ENCODE measurements at places on chromosomes 3 and 15.

GRCh38 chr3:134330883-134331810 lies 43.1 kb downstream of the AMOTL2 start:
- no peak for DNase-seq

GRCh38 chr15:70617076-70617910 lies 146.1 kb downstream of the UACA start:
- DNase-seq, result peak; percentile 82

DNA sequence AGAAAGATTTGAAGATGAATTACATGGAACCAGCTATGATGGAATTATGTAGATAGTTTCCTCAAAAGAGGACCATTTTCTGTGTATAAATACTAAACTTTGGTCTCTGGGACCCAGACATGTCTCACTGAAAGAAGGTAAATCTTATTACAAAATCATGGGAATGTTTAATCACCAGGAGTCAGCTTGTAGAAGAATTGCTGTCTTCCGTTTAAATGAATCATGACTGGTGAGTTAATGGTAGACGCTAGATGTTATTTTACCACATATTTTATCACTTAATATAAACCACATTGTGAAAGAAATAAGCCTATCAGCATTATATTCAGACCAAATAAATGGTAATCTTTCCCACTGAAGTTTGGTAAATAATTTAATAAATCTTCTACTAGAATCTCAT lies 322.3 kb upstream of the SUCLG2 start:
- DNase-seq, result no peak

GRCh38 chr3:63975723-63976122 lies 47.6 kb downstream of the PSMD6 start:
- DNase-seq, result no peak

DNA sequence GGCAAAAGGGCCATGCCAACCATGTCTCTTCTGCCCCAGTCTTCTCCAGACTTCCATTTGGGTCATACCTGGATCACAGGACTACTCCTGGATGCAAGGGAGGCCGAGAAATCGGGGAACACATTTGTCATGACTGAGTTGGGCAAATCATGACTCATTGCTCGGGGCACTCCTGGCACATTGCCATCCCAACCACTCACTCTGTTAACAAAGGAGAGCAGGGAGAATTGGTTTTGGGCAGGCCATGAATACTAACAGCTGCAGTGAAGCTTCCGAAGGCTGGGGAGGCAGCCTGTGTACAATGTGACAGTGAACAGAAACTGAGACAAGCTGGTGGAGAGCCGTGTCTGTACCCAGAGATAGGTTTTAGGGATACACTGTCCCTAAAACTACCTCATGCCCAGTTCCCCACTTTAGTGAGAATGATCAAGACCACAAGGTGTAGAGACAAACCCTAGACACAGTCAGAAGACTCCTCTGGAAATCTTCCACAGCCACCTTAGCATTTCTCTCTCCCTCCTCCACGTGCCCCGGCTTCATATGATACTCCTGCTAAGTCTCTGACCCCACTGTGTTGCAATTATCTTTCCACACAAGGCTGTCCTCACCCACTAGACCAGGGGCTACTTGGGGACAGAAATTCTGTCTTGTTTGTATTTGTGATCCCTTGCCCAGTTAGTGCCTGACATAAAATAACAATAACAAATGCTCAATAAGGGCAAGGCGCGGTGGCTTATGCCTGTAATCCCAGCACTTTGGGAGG lies 10.5 kb upstream of the BUB1B start:
- peak; percentile 80 for DNase-seq

DNA sequence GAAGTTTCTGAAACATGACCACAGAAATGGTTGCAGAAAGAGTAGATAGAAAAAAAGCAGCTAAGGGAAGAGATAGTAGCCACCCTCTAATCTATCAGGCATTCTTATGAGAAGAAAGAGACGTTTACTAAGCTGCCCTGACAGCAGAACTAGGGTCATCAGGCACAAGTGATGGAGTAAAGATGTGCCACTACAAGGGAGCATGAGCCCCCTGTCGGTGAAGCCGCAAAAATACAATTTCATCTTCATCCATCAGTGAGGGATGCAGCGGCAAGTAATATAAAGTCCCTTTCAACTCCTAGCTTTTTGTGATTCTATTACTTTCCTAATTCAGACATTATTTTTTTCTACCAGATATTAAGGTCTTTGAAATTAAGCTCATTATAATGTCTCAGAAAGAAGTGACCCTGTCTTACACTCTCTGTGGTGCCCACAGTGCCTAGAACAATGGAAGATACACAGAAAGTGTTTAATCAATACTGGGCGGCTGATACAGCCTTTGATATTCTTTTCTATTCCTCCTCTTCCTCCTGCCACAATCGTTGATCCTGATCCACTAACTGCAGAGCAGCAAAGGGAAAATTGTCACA lies 651.6 kb downstream of the NTRK3 start:
- peak; percentile 22 for DNase-seq

GRCh38 chr3:144259267-144259666 lies 287.6 kb downstream of the DIPK2A start:
- DNase-seq, result peak; percentile 96

DNA sequence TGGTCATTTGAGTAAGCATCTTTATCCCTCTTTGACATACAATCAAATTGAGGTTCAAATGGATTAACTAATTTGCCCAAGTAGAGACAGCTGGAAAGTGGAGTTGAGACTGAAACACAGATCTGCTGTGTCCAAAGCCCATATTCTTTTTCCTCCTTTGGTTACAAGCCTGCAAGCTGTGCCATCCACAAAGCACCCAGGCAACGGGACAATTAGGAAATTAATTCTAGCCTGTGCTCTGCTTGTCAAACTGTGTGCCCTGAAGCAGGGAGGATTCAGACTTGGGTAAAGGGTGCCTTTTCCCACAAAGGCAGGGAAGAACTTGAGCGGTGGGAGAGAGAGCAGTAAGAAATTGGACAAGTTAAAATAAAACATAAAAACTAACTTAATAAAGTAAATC lies 127.9 kb downstream of the DTWD1 start:
- no peak for DNase-seq

DNA sequence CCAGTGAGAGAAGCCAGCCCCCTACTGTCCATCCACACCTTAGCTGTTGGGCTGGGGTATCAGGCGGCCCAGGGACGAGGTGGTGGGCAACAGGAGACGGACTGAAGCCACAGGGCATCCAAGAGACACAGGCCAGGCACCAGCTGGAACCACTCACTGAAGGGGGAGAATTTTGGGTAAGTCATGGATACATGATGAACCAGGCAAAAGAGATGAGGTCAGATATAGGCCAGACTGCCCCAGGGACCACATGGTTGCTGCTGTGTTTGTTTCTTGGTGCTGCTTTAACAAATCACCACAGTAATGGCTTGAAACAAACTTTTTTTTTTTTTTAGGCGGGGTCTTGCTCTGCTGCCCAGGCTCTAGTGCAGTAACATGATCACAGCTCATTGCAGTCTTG lies 66.4 kb downstream of the SEMA5B start:
- peak; percentile 4 for DNase-seq

DNA sequence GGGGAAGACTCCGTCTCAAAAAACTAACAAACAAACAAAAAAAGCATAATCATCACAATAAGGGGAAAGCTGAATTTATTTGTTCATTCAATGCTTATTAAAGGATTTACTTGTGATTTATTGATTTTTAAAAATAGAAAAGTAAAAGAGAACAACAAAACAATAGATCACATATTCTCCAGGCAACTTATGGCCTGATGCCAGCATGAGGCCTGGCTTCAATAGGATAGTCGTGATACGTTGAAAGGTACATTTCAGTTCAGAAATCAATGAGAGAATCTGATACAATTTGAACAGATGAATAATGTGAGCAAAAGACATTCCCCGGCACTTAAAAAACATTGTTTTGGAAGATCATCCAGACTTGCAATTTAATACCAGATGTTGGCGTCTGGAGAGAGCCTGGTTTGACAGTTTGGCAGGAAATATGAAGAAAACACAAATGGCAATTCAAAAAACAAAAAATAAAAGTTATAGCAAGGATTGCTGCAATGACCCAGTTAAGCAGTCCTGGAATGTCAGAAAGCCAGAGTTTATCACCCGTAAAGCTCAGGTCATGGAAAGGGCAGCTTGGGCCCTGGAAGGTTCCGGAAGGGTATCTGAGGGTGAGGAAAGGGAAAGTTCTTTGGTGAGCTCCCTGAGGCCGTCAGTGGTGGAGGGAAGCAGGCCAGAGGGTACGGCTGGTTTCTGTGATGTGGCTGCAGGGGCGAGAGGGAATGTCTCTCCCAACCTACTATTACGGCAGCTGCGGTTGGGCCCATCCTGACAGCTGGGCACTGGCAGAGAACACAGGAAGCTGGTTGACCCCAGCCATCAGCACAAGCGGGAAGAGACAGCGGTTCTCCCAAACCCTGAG lies 230.2 kb upstream of the HES1 start:
- DNase-seq, result no peak
